ENCODE measurements at places on chromosomes 16 and 17. TPM values are rescaled to one million over a fixed set of nuclear protein-coding genes. Genes with fewer than 3 reads are reported as not detected.

DNA sequence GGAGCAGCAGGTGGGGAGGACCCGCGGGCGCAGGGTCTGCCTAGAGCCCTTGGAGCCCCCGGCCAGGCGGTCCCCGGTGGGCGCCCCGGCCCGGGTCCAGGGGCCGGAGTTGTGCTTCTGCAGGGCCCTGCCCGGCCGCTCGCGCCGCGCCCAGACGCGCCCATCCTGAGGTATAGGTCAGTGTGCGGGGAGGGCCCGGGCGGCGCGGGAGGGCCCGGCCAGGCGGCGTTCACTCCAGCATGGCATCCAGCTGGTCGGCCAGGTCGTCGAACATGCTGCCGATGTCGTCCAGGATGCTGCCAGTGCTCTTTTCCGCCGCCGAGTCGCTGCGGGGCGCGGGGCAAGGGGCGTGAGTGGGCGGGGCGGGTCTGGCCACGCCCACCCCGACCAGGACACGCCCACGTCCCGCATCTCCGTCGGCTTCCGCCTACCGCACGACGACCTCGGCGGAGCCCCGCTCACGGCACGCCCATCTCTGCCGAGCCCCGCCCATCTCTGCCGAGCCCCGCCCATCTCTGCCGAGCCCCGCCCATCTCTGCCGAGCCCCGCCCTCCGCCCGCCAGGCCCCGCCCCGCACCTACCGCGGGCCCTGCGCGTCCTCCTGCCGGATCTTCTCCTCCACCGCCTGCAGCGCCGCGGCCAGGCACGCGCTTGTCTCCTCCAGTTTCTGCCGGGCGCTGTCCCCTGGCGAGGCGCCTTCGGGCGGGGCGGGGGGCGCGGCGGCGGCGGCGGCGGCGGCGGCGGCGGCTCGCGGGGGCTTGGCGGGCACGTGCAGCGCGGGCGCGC is 17.9 kb downstream of the CASKIN1 start:
- no peak overlapping the region for H3K27ac ChIP-seq
- H3K4me1 ChIP-seq, result no peaks in the 10 kb centered on the region
- H3K36me3 ChIP-seq, result peaks cover 6% of the 10 kb centered on the region
- no peak for DNase-seq
- no peak overlapping the region for H3K4me3 ChIP-seq

GRCh38 chr16:3470723-3471122 is 24.6 kb downstream of the C16orf90 start:
- DNase-seq, result no peak
- H3K27me3 ChIP-seq, result no peaks in the 10 kb centered on the region
- H3K4me3 ChIP-seq, result no peak overlapping the region
- no peak overlapping the region for H3K27ac ChIP-seq
- peaks cover 20% of the 10 kb centered on the region for H3K4me1 ChIP-seq

DNA sequence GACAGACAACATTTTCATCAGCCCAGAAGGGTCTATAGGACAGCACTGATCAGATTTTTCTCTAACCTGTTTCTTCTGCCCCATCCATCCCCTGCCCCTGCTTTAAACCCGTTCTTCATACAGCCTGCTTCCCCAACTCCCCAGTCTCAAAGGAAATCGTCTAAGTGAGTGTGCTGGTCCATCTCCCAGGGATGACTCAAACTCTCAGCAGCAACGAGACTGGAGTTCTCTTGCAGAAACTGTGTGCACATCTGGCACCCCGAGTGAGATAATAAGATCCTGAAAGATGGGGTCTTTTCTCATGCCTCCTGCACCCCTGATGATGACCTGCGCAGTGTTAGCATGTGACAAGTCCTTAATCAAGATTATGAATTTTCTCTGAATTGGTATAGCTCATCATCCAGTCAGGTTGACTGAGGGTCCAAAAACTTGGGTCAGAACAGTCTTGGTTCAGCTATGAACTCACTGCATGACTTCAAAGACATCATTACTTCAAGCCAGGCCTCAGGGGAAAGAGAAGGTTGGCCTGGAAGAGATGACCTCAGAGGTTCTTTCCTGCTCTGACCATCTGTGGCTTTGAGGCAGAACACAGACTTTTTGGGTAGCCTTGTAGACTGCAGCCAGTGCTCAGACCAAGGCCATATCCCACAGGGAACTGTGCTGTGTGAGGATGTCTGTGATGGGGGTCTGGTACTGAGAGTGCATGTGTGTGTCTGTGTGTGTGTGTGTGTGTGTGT is 117.9 kb downstream of the SPACA3 start:
- no peaks in the 10 kb centered on the region for H3K4me1 ChIP-seq
- no peaks in the 10 kb centered on the region for H3K36me3 ChIP-seq
- H3K27me3 ChIP-seq, result peaks cover 3% of the 10 kb centered on the region

GRCh38 chr17:82592289-82592766 is 55.9 kb downstream of the WDR45B start:
- peak overlapping the region; percentile 90 for H3K27ac ChIP-seq
- no peaks in the 10 kb centered on the region for H3K27me3 ChIP-seq
- no peak for DNase-seq
- peaks cover 13% of the 10 kb centered on the region for H3K36me3 ChIP-seq

GRCh38 chr16:20853143-20853542 is 46.8 kb downstream of the REXO5 start:
- H3K4me1 ChIP-seq, result peaks cover 35% of the 10 kb centered on the region
- H3K27ac ChIP-seq, result no peak overlapping the region
- no peaks in the 10 kb centered on the region for H3K27me3 ChIP-seq
- no peak overlapping the region for H3K4me3 ChIP-seq
- no peak for DNase-seq

DNA sequence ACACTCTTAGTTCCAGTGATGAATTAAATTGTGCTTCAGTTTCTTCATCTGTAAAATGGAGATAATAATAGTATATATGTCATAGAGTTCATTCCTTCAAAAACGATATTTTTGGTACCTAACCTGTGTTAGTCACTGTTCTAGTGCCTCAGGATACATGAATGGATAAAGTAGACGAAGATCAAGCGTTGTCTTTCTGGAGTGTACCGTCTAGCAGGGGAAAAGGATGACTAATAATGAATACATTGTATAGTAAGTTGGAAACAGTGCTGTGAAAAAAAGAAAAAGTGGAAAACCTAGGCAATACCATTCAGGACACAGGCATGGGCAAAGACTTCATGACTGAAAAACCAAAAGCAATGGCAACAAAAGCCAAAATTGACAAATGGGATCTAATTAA is 8.6 kb downstream of the KRT10 start:
- no peak overlapping the region for H3K27ac ChIP-seq
- peaks cover 19% of the 10 kb centered on the region for H3K4me1 ChIP-seq
- H3K27me3 ChIP-seq, result peaks cover 42% of the 10 kb centered on the region
- DNase-seq, result no peak
- H3K4me3 ChIP-seq, result no peak overlapping the region

DNA sequence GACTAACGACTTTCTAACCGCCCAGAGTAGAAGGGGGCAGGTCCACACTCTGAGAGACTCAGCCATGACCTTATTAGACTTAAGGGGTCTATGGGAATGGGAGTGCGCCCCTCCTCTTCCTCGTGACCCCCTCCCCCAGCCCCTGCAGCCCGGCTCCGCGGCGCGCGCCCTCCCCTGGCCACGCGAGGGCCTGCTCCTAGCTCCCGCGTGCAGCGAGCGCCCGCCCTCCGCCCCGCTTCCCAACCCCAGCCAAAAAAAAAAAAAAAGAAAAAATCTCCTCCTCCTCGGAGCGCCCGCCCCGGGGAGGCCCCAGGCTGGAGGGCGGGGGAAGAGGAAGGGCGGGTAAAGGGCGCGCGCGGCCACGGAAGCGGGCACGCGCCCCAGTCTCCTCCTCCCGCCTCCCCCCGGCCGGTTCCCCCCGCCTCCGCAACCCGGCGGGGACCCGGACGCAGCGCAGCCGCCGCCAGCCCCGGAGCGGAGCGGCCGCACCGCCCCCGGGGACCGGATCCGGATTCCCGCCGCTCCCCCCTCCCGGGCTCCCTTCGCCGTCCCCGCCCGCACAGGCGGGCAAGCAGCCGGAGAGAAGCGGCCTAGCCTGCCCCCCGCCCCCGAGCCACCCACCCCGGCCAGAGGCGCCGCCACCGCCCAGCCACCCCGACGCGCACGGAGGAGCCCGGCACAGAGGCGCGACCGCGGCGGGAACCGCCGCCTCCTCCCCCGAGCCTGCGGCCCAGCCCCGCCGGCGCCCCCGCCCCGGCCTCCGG is 949 bp downstream of the UBTF start:
- H3K36me3 ChIP-seq, result peaks cover 35% of the 10 kb centered on the region
- H3K4me1 ChIP-seq, result peaks cover 45% of the 10 kb centered on the region
- no peaks in the 10 kb centered on the region for H3K27me3 ChIP-seq
- peak overlapping the region; percentile 98 for H3K4me3 ChIP-seq
- H3K27ac ChIP-seq, result peak overlapping the region; percentile 96

ITGAX gene
- 65.0 TPM for total RNA-seq

ABCC3 gene
- total RNA-seq, result not detected

TNFRSF13B gene
- total RNA-seq, result not detected

Data from activated T-helper 1 cell treated with anti-CD3 and anti-CD28 coated beads, Interleukin-12 subunit alpha, Interleukin-12 subunit beta, Interleukin-2, Interleukin-4 antibody, amounts not matched to agents 30 ng/mL and 10 ng/mL and 1 ng/mL, durations not matched to agents 14 hours and 24 hours and 36 hours (primary cell).